ENCODE measurements at places on chromosomes 13 and 19.

DNA sequence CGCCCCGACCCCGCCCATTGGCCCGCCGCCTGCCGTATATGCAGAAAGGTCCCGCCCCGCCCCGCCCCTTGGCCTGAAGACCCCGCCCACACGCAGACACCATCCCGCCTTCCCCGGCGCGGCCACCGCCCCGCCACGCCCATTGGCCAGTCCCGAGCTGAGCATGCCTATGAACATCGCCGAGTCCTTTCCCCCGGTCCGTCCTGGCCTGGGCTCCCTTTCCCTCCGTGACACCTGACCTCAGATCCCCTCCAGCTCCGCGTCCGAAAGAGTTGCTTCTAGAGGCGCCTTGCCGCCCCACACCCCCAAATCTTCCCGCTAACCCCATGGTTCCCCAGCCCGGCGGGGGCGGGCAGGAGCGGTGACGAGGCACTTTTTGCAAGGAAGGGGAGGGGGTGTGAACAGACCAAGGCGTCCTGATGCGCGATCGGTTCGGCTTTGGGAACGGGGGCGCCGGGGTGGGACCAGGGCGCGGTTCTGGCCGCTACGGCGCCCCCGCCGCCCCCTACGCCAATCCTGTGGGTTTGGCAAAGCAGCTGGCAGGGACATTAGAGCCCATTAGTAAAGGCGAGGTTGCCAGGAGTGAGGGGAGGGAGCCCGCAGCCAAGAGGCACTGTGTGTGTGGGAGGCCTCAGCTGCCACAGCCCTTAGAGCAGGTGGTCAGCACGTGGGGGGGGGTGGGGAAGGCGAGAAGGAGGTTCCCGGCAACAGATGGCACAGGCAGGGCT, 406 bp upstream of the NUMBL start:
- DNase-seq, result peak; percentile 83

GRCh38 chr19:44767295-44768180, 10.2 kb upstream of the CBLC start:
- DNase-seq, result no peak

DNA sequence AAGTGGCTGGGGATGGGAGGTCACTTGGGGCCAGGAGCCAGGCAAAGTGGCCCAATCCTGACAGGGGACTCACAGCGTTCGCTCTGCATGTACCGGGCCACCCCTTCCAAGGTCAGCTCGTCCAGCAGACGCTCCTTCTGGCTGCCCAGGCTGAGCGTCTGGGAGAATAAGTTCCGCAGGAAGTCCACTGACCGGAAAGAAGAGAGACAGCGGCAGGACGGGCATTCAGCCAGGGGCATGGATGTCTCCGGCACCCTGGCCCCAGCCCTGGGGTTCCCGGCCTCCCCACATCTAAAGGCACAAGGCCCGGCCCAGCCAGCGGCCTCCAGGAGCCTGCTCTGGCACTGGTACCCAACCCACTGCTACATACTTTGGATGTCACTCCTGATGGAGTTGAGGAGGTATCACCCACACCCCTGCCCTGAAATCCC, 6.1 kb downstream of the SIRT2 start:
- DNase-seq, result no peak

DNA sequence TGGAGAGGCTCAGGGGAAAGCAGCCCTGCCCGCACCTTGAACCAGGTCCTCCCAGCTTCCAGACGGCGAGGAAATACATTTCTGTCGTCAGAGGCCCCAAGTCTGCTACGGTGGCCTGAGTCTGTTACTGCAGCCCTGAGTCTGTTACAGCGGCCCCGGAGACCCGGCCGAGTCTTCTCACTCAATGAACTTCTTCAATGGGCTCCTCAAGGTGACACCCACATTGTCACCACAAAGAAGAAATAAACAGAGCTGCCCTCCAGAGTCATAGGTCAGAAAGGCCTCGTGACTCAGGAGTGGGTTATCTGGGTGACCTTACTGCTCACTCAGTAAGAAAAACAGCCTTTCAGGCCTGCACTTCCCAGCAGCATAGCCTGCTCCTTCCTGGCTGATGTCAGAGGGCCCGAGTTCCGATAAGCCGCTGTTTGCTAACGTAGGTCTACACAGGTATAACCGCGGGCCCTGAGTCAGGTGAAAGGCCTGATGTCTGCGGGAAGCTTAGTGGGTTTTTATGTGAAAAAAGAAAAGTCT, 66.9 kb upstream of the TM9SF2 start:
- DNase-seq, result peak; percentile 83

GRCh38 chr19:54526972-54527371, 24.3 kb downstream of the LAIR2 start:
- DNase-seq, result no peak

GRCh38 chr13:92769046-92769445, 457.6 kb upstream of the GPC6 start:
- no peak for DNase-seq

DNA sequence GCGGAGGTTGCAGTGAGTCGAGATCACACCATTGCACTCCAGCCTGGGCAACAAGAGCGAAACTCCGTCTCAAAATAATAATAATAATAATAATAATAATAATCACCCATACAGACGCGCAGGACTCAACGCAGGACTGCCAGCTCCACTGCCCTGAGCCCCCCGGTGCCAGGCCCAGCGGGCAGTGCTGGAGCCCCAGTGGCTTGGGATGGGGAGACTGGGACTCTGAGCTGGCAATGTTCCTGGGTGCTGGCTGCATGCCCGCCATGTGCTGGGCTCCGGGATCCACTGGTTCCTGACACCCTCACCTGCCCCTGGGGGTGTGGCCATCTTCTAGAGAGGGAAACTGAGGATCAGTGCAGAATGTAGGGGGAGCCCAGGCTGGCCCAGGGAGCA, 325 bp upstream of the AZU1 start:
- DNase-seq, result no peak

- no peak for DNase-seq
These were observed 843 bp downstream of the NR2F6 start for GRCh38 chr19:17244618-17245534.

DNA sequence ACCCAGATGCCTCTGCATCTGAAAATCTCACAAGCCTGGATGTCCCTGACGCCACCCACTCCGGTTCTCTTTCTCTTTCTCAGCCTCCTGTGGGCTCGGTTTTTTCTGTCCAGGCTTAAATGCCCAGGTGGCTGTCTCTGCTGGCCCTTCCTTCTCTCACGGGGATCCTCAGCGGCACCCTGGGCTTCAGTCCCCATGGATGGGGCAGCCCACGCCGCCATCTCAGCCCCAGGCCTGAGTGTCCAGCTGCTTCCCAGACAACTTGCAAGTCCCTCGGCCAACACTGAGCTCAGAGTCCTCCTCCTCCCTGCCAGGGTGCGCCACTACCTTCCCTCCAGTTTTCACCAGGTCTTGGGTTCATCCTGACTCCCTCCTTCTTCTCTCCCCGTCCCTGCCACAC, 6.4 kb downstream of the FBN3 start:
- DNase-seq, result no peak

- no peak for DNase-seq
These were observed 29.8 kb downstream of the PPP2R1A start for GRCh38 chr19:52219611-52220010.

GRCh38 chr13:110960204-110960603, 45.3 kb upstream of the ANKRD10 start:
- DNase-seq, result no peak

GRCh38 chr13:27643334-27644132, 21.8 kb downstream of the POLR1D start:
- no peak for DNase-seq

DNA sequence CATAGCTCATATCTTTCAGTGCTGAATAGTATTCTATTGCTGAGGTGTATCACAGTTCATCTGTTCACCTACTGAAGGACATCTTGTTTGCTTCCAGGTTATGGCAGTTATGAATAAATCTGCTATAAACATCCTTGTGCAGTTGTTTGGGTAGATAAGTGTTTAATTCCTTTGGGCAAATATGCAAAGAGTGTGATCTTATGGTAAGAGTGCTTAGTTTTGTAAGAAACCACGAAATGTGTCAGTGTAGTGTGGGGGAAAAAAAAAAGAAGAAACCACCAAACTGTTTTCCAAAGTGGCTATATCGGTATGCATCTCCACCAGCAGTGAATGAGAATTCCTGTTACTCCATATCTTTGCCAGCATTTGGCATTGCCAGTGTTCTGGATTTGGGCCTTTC, 93.3 kb downstream of the PIBF1 start:
- no peak for DNase-seq

- peak; percentile 37 for DNase-seq
These were observed 170.0 kb downstream of the KDM4B start for GRCh38 chr19:5138606-5139582.

- no peak for DNase-seq
These were observed 293.3 kb upstream of the MAB21L1 start for GRCh38 chr13:35769812-35770211.

DNA sequence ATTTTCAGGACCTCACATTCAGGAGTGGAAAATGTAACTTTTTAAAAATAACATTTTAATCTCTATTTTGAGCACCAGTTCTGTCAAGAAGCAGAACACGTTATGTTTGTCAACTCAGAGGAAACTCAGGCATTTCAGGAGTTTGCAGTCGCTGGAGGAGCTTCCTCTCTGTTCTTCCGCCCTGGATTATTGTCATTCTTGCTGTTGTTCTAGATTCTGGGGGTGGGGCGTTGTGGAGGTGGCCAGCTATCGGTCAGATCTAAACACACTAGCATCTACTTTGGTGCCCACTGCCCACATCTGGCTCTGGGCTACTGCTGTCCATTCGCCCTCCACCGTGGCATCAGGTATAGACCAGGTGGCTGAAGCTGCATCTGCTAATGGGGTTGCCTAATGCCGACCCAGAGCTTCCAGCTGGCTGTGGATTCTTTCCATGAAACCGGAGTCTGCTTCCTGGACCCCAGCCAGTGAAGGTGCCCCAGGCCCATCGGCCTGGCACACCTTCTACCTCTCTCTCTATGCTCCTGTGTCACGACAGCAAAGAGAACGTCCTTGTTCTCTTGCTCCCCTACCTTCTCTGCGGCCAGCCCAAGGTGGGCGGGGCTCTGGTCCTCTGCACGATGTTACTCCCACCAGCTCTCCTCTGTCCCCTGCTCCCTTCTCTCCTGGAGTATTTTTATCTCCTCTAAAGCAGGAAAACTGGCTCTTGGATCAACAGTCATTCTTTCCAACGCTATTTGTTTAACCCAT, 36.7 kb upstream of the DGKH start:
- no peak for DNase-seq

DNA sequence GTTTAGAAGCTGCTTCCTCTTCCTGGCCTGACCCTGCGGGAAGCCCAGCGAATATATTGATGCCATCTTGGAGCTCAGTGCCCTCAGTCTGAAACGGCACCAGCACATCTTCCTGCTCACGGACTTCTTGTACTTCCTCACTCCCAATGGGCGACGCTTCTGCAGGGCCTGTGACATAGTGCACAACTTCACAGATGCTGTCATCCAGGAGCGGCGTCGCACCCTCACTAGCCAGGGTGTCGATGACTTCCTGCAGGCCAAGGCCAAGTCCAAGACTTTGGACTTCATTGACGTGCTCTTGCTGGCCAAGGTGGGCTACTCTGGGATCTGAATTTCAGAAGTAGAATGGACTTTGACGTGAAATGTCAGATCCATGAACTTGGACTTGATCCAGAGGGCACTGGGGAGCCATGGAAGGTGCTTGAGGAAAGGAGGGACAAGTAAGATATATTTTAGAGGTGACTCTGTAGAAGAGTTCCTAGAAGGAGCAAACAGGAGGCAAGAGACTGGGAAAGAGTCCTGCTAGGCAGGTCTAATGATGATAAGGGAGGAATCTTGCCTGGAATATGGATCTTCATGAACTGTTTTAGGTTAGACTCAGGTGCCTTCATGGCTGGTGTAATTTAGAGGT, 38.4 kb upstream of the CYP4F8 start:
- no peak for DNase-seq

DNA sequence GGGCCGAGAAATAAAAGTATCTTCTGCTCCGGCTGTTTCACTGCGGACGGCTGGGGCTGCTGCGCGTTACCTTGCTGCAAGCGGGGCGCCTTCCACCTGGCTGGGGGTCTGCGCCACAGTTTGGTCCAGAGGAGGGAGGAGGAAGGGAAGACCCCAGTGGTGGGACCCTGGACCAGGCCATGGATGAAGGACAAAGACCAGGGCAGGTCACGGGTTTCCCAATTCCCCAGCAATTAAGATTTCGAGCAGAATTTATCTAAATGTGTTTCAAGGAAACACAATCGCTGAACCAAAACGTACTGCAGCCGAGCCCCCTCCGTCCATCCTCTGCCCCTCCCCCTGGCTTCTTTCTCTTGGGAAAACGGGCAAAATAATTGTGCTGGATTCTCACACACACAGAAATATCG, 2.9 kb downstream of the SOX1 start:
- DNase-seq, result no peak

DNA sequence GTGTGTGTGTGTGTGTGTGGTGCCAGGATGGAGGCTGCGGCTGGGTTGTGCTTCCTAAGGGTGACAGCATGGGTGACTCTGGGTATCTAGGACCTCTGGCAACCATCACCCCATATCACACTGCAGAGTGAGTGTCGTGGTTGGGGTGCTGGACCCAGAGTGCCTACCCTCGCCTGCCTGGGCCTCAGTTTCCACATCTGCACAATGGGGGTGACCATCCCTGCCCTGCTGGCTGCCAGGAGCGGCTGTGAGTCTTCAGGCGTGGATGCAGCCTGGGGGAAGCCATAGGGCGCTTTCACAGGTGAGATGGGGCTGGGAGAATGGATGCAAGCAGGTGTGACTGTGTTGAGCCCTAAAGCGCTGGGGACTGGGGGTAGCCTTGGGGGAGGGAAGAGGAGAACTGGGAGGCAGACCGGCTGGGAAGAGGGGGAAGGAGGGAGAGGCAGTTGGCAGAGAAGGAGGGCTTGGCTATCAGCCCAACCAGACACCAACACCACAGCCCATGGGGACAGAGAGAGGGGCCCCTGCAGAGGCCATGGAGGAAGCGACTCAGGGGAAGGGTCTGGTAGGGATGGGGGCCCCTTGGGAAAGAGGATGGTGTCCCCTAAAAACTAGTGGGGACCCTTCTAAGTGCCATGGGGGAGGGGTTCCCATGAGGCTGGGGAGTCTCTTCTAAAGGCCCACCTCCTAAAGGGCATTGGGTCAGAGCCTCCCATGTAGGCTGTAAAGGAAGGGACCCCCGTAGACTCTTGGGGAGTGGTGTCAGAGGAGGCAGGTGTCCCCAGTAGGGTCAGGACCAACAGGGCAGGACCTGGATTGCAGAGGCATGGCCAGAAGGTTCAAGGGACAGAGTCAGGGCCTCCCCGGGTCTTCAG, 1.7 kb downstream of the PLPPR2 start:
- no peak for DNase-seq

DNA sequence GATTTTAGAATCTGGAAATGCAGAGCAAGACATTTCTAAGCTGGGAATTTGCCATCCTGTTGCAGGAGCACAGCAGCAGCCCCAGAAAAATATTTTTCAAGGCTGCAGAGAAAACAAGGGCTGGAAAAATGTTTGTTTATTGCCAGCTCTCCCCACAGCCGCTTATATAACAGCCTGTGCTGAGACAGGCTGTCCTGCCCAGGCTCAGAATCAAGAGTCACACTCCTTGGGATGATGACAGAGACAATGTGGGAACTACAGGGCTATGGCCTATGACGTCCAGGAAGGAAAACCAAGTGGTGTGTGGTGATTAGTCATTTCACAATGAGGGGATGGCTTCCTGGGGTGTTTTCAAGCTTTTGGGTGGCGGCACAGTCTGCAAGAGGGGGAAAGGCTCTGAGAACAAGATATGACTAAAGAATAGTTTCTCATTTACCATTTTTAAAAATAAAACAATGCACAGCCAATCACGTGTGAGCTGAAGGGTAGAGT, 136.3 kb upstream of the SERP2 start:
- DNase-seq, result no peak

GRCh38 chr13:44591316-44591715, 15.2 kb upstream of the TSC22D1 start:
- DNase-seq, result no peak
